ENCODE measurements at places on chromosomes 2 and 18. TPM values are rescaled to one million over a fixed set of nuclear protein-coding genes. Genes with fewer than 3 reads are reported as not detected.

Gene THAP4
- 115 TPM for total RNA-seq

Gene AMER3
- not detected for total RNA-seq

Gene ATP8B1
- 25.8 TPM for total RNA-seq

Gene CCT7
- 502 TPM for total RNA-seq

Gene DNAJC5G
- not detected for total RNA-seq

Gene RHOB
- total RNA-seq: 702 TPM

Gene MLPH
- total RNA-seq: 67.8 TPM

Gene HIBCH
- 10.0 TPM for total RNA-seq

Gene DCDC2C
- not detected for total RNA-seq

Gene COL4A3
- not detected for total RNA-seq

Gene LHCGR
- not detected for total RNA-seq

Gene ALLC
- not detected for total RNA-seq

Gene ERICH2
- total RNA-seq: 0.42 TPM

Gene TMEM198
- total RNA-seq: 5.6 TPM

Gene ALPP
- total RNA-seq: 1.1 TPM

Gene GAREM2
- 0.33 TPM for total RNA-seq

Data from HT-29 (cell line).